ENCODE measurements at places on chromosomes 3 and 15.

GRCh38 chr3:155548195-155548594, 196.7 kb downstream of the PLCH1 start:
- DNase-seq = no peak

- DNase-seq = no peak
Observed at GRCh38 chr15:75704263-75704615, 8.4 kb downstream of the CSPG4 start.

DNA sequence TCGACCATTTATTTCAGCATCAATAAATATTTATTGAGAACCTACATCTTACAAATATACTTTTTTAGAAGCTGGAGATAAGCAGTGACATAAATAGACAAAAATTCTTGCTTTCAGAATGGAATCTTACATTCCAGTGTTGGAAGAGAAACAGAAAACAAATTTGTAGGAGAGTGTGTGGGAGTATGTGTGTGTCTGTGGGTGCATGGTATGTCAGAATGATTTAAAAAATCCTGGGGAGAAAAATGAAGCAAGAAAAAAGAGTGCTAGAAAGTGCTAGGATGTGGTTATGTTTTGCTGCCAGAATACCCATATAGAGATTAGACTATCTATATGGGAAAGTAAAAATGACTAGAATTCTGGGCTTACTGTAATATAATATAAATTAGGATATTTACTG, 561.7 kb upstream of the SGO1 start:
- no peak for DNase-seq

- no peak for DNase-seq
Observed at GRCh38 chr3:134406331-134407238, 32.3 kb upstream of the AMOTL2 start.

- no peak for DNase-seq
Observed at GRCh38 chr3:131550562-131551465, 48.0 kb upstream of the MRPL3 start.

GRCh38 chr3:36244728-36245127, 135.6 kb upstream of the STAC start:
- no peak for DNase-seq

DNA sequence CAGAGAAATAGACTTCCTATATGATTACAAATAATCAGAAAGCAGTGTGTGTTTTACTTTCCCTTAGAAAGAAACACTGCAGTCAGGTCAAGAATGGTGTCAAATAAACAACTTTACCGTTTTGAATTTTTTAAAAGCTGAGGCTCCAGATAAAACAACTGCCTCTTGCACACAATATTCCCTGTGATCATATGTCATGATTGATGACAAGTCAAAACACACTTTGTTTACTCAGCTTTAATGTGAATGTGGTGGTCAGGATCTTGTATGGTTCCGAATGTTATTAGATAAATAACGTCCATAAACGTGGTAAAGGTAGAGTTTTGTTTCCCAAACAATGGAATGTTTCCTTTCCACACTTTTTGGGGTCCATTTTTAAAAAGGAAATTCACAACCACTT, 428.4 kb upstream of the MDFIC2 start:
- DNase-seq = no peak

GRCh38 chr15:48781481-48782081, 29.3 kb downstream of the CEP152 start:
- DNase-seq = no peak

DNA sequence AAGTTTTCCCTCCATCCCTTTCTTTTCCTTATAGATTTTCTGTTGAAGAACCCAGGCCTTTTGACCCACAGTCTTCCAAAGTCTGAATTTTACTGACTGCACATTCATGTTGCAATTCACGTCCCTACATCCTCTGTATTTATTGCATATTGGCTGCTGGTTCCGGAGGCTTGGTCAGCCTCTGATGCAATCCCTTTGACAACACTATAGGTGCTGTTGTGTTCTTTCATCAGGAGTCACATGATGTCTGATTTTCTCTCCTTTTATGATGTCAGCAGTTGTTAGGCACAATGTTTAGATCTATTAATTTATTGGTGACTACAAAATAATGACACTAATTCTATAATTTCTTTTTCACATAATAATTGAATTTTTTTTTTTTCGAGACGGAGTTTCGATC, 8.7 kb downstream of the CYP1A1 start:
- DNase-seq = no peak

DNA sequence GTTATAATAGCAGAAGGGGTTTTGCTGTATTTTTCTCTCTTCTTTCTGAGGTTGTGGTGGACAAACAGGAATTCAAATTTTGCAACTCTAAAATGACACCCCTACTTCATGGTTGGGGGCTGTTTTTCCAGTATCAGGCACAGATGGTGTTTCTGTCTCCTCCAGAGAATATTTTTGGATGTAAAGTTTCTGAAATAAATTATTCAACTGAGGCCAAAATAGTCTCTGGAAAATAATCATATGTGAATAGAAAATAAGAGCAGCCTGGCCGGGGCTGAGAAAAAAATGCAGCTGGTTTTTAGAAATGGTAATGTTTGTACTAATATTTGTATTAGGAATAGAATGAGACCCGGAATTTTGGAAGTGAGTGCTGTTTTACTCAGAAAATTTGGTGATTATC, 121.3 kb upstream of the ADAMTS9 start:
- no peak for DNase-seq

Measured in RWPE2 (cell line).